Activated gamma-delta T cell (primary cell): ENCODE measurements at places on chromosomes 1 and 21.

- no peak for DNase-seq
Observed at GRCh38 chr1:178877896-178878295, 7.0 kb upstream of the ANGPTL1 start.

DNA sequence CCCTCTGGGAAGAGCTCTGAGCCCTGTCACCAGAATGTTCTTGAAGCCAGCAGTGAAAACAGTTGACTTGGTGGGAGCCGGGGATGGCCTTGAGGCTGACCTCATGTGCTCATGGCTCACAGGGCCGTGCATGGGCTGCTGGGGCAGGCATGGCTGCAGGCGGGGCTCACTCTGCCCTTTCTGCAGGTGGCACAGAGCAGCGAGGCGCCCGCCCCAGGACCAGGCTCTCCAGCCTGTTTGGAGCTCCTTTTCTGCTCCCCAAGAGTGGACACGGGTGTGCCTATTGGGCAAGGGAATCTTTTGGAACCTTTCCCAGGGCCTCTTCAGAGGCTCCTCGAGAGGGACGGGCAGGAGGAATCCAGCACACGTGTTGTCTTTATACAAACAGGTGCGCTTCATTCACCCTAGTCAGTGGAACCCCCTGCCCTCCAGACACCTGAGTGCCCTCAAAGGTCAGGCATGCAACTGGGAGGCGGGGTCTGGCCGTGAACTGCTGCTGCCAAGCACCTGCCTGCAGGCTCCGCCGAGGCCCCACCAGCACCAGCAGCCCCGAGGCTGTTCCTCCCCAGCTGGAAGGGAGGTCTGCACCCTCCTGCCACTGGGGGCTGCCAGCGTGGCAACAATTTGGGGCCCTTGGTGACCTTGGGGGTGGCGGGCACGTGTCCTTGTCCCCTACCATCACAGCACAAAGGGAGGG is 2.6 kb upstream of the TTC34 start:
- DNase-seq: no peak

DNA sequence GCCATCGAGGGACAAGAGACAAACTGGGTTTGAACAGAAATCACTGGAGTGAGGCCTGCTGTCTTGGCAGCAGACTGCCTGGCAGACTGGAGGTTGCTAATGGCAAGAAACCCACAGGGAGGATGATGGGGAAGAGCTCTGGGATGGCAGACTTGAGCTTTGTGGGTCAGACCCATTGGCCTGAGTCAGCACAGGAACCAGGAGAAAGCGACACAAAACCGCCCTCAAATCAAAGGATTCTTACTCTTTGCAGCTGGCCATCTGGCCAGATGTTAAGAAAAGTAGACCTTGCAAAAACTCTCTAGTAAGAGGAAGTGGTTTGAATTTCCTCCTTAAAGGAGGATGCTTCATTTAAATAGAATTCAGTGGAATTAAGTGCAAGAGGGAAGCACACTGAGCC is 195.2 kb upstream of the JUN start:
- no peak for DNase-seq

DNA sequence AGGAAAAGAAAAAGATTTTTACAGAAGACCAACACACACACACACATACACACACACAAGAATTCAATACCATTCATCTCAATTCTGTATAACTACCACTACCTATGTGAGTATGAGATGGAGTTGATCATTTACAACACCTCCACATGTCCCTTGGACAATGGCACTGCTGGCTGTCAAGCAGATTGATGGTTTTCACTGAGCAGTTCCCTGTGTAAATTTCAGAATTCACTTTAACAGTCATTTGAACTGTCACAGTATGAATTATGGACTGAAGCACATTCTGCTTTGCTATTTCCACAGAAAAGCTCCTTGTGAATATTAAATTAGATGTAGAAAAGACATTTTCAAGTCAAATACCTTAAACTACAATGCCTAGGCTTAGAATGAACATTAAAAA is 14.3 kb downstream of the KCNT2 start:
- DNase-seq: no peak

GRCh38 chr1:89896105-89896942 is 75.5 kb downstream of the LRRC8D start:
- DNase-seq: no peak

- DNase-seq: no peak
Observed at GRCh38 chr1:56482486-56482885, 96.9 kb downstream of the PLPP3 start.
